Memory B cell (primary cell): ENCODE measurements at places on chromosomes 7 and 10.
A peak's percentile ranks its signal among the peaks of the same experiment; 100 is the strongest.

DNA sequence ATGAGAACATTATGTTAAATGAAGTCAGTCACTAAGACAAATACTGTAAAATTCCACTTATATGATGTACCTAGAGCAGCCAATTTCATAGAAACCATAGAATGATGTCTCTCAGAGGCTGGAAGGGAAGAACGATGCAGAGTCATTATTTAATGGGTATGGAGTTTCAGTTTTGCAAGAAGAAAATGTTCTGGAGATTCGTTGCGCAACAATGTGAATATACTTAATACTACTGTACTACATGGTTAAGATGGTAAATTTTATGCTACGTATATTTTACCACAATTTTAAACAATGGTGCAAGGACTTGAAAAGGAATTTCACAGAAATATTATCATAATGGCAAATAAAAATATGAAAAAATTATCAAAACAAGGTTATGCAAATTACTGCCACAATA is 972.6 kb downstream of the KCNMA1 start:
- no peak for DNase-seq
- no peaks in the 10 kb centered on the region for H3K4me1 ChIP-seq
- H3K4me3 ChIP-seq, result no peak overlapping the region
- no peaks in the 10 kb centered on the region for H3K36me3 ChIP-seq
- H3K27me3 ChIP-seq, result no peaks in the 10 kb centered on the region
- H3K27ac ChIP-seq, result no peak overlapping the region

- DNase-seq, result no peak
- no peaks in the 10 kb centered on the region for H3K27me3 ChIP-seq
- H3K4me1 ChIP-seq, result peaks cover 76% of the 10 kb centered on the region
- H3K4me3 ChIP-seq, result peak overlapping the region; percentile 71
Observed at GRCh38 chr10:119306986-119307392, 99.6 kb downstream of the GRK5 start.

GRCh38 chr7:131413711-131414110 is 86.0 kb downstream of the MKLN1 start:
- no peak overlapping the region for H3K4me3 ChIP-seq
- H3K36me3 ChIP-seq, result peaks cover 10% of the 10 kb centered on the region
- no peaks in the 10 kb centered on the region for H3K4me1 ChIP-seq
- no peak overlapping the region for H3K27ac ChIP-seq
- no peaks in the 10 kb centered on the region for H3K27me3 ChIP-seq
- no peak for DNase-seq

DNA sequence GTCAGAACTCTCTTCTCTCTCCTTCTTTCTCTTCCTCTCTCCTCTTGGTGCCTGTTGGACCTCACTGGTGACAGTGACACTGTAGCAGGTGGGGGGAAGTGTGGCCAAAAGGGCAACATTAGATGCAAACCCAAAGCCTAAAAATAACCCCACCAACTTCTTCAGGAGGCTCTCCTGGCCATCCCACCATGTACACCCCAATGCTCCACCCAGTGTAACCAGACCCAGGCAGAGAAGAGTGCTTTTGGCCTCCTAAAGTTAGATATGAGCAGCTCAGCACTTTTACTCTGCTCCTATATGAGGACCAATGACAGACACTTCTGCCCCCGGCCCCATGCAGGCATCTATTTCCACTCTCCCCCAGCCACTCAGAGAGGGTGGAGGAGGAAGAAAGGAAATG is 5.5 kb downstream of the MYOZ1 start:
- no peak overlapping the region for H3K27ac ChIP-seq
- H3K36me3 ChIP-seq, result no peaks in the 10 kb centered on the region
- no peaks in the 10 kb centered on the region for H3K4me1 ChIP-seq
- no peak for DNase-seq
- peaks cover 1% of the 10 kb centered on the region for H3K27me3 ChIP-seq
